AG04449 (cell line): ENCODE measurements at places on chromosomes 13 and 19.
A peak's percentile ranks its signal among the peaks of the same experiment; 100 is the strongest.

- DNase-seq, result no peak
Observed at GRCh38 chr19:5046339-5047039, 77.6 kb downstream of the KDM4B start.

- DNase-seq, result no peak
Observed at GRCh38 chr19:12095111-12095790, 30.7 kb downstream of the ZNF844 start.

- DNase-seq, result no peak
Observed at GRCh38 chr13:78383071-78383484, 220.3 kb downstream of the POU4F1 start.

- no peak for DNase-seq
Observed at GRCh38 chr13:46797501-46798237, 708 bp upstream of the ESD start.

- no peak for DNase-seq
Observed at GRCh38 chr19:38877781-38878574, at the start of gene RINL. RINL (minus strand) TSS chr19:38878275; CDS start chr19:38876742, 1,533 bp downstream.

GRCh38 chr19:58053480-58054156, 5.5 kb upstream of the ZNF135 start:
- DNase-seq, result no peak

GRCh38 chr13:24232037-24232436, 71.5 kb downstream of the SPATA13 start:
- DNase-seq, result no peak

GRCh38 chr19:1495799-1496713, 5.1 kb downstream of the REEP6 start:
- DNase-seq, result no peak

DNA sequence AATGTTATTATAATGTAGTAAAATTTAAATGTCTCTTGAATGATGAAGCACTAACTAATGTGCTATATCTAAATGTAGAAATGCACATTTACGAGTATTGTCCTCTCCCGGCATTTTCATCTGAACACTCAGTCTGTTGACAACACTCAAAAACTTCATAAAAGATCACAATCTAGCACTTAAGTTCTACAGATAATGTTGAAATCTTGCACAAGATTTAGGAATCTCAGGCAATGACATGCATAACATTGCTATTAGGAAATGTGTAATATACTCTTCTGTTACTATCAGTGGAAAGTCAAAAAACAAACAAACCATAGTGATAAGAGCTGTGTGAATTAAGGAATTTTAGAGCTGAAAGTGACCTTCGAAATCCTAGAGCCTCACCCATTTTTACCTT, 37.5 kb upstream of the XPO4 start:
- DNase-seq, result peak; percentile 21

DNA sequence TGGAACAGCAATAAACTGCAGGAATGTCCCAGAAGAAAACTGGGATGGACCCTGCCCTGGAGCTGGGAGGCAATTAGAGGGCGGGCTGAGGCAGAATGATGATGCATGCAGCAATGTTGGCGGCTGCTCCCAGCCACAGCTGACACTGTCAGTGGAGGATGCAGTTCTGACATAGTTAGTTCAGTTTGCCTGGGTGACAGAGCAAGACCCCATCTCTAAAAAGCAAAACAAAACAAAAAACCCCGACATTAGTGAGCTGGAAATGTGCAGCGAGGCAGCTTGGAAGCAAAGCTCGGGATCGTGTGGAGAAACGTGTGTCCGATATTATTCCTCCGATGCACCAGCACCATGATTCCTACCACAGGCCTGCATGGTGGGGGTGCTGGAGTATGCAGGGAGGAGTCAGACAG, 110.1 kb upstream of the UQCRFS1 start:
- no peak for DNase-seq

GRCh38 chr13:101875091-101875490, 422.6 kb downstream of the ITGBL1 start:
- DNase-seq, result no peak

- DNase-seq, result no peak
Observed at GRCh38 chr13:68439817-68440216, 1209.7 kb upstream of the PCDH9 start.

DNA sequence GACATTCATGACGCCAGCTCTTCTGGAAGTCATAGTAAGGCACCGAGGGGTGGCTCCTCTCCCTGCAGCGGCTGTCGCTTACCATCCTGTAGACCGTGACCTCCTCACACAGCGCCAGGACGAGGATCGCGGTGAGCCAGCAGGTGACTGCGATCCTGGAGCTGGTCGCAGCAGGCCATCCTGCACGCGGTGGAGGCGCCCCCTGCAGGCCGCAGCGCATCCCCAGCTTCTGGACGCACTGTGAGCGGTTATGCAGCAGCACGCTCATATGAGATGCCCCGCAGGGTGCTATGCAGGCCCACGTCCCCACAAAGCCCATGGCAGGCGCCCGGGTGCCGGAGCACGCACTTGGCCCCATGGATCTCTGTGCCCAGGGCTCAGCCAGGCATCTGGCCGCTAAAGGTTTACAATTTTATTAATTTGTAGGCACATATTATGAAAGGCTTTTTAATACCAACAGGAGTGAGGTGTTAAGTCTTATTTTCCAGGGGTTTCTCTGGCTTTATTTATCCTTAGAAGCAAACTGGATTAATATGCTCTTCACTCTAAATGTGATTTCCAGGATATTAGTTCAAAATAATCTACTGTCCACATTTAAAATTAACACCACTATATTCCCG, 35.6 kb upstream of the PSPC1 start:
- DNase-seq, result no peak

DNA sequence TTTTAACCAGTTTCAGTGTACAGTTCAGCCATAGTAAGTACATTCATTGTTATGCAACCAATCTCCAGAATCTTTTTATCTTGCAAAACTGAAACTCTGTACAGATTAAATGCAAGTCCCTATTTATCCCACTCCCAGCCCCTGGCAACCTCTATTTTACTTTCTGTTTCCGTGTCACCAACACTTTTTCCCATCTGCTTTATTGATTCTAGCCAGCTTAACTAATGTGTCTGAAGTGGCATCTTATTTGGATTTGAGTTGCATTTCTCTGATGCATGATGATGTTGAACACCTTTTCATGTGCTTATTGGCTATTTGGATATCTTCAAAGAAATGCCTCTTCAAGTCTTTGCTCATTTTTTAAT, 18.9 kb downstream of the SPATA13 start:
- DNase-seq, result no peak

DNA sequence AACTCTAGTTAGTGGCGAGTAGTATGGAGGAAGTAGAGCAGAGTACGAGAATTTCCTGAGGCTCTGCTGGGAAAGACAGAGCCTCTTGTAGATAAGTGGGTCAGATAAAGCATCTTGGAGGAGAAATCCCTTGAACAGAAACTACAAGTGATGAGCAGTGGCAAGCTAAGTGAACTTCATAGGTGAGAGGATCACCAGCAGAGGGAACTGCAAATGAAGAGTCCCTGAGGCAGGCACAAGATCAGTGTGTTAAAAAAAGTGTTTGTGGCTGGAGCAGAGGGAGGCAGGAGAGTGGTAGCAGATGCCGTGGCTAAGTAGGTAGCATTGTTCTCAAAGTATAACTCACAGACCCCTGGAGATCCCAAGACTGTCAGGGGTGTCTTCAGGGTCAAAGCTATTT, 437.6 kb downstream of the HS6ST3 start:
- DNase-seq, result no peak

- no peak for DNase-seq
Observed at GRCh38 chr19:48630296-48631063, 6.7 kb downstream of the DBP start.

- DNase-seq, result no peak
Observed at GRCh38 chr13:93959796-93960533, 519.5 kb downstream of the DCT start.

DNA sequence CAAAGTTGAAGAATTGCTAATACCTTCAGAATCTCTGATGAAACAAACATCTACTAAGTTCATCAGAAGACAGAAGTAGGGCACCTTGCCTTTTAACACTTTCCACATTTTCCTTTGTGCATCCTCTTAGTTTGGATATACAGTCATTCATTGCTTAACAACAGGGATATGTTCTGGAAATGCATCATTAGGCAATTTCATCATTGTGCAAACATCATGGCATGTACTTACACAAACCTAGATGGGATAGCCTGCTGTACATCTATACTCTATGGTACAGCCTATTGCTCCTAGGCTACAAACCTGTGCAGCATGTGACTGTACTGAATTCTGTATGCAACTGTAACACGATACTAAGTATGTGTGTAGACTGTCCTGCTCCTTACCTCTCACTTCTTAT, 169.8 kb downstream of the SUCLA2 start:
- no peak for DNase-seq

GRCh38 chr19:1286487-1287353, 1.0 kb downstream of the EFNA2 start:
- no peak for DNase-seq

GRCh38 chr19:441213-441836, 19.5 kb downstream of the SHC2 start:
- DNase-seq, result no peak

- no peak for DNase-seq
Observed at GRCh38 chr19:43470288-43470687, 4.9 kb upstream of the LYPD3 start.

GRCh38 chr19:51572908-51573307, 1.8 kb downstream of the ZNF175 start:
- peak; percentile 10 for DNase-seq

- DNase-seq, result no peak
Observed at GRCh38 chr13:65725006-65725405, 1505.1 kb downstream of the PCDH9 start.

DNA sequence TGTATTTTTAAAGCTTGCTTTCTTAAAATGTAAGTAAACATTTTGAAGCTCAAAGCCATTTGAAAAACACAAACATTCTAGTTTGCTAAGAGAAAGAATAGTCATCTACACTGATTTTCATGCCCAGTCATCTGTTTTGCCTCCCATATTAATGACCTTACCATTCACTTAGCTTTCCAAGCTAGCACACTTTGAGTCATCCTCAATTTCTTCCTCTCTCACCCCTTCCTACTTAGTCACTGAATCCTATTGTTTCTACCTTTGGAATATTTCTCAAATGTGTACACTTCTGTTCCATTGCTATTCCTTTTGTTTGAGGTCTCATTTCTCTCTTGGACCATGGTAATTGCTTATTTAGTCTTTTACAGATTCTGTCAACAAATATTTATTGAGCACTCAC, 7.3 kb upstream of the HS6ST3 start:
- DNase-seq, result no peak

DNA sequence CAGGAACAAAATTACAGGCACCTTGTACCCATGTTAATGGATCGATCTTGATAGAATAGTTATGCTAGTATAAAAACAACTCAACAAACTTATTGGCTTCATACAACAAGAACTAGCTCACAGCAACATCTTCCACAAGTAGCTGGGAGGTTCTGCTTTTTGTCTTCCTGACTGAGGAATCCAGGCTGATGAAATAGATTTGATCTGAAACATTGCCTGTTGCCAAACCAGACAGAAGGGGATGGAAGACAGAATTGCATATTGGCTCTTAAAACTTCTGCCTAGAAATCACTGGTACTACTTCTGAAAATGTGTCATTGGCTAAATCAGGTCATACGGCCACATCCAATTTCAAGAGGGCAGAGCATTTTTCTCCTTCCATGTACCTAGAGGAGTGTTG, 267.3 kb downstream of the RFC3 start:
- no peak for DNase-seq

DNA sequence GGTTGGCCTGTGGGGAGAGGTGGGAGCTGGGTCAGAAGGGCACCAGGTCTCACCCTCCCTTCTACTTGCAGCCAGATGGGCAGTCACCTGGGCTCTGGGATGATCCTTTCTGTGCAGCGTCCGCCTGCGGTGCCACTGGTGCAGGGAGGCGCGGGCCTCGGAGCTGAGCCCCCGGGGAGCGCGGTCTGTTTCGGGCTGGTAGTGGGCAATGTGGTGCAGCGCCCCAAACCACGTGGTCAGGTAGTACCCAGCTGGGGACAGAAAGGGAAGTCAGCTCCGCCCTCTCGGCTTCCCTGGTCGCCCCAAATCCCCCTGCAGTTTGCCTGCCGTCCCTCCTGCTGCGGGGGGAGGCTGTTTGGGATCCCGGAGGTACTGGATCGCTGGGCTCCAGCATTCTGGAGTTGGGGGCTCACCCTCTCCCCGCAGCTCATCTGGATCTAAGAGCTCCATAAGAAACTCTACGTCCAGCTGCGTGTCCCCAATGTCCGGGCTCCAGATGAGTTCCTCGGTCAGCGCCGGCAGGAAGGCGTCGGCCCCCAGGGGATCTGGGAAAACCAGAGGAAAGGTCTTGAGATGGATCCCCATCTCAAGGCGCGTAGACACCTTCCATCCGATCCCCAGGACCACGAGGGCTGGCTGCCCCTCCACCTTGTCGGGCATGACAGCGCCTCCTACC, 8.8 kb downstream of the RINL start:
- DNase-seq, result no peak

DNA sequence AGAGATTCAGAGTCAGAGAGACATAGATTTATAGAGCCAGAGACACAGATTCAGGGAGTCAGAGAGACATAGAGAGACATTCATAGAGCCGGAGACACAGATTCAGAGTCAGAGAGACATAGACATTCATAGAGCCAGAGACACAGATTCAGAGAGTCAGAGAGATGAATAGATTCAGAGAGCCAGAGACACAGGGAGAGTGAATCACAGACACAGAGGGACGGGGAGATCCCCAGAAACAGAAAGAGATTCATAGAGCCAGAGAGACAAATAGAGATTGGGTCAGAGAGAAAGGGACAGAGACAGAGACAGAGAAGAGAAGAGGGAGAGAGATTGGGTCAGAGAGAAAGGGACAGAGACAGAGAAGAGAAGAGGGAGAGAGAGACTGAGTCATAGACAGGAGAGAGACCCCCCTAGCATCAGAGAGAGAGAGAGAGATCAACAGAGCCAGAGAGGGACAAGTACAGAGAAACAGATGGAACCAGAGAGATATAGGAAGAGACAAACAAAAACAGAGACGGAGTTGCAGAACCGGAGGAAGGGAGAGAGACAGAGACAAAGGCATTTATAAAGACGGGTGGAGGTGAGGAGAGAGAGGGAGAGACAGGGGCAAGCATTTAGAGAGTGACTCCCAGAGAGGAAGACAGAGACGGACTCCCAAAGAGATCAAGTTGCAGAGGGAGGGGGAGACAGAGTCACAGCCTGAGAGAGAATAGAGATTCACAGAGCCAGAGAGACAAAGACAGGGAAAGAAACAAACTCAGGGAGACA, 1.1 kb upstream of the PRKCG start:
- no peak for DNase-seq

DNA sequence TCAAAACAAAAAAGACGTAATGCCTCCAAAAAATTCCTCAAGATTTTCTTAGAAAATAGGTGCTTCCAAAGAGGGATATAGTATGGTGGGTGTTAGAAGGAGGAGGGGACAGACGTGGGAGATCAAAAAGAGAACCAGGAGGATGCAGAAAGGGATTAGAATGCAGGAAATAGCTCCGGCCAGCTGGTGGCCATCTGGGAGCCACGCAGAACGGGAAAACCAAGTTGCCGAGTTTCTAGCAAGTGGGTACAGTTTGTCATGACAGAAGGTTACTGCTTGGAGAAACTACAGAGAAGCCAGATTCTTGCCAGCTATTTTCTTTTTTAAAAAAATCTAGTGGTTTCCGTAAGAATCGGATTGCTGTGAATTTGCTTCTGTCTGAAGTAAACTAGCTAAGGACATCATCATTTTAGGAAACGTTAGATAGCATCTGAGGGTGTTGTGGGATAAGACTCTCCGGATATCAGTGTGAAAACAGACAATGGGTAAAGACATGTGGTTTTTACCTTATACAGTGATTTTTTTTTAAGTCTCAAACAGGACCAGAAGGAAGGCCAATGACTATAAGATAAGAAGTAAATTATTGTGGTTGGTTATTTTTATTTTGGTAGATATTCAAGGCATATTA, 104.9 kb downstream of the HSPH1 start:
- DNase-seq, result no peak
